ENCODE measurements at places on chromosomes 16 and 17.

GRCh38 chr17:2700491-2701141 lies 10.9 kb downstream of the CLUH start:
- no peak for DNase-seq

GRCh38 chr17:28476076-28476865 lies 2.8 kb downstream of the SLC13A2 start:
- DNase-seq, result no peak

DNA sequence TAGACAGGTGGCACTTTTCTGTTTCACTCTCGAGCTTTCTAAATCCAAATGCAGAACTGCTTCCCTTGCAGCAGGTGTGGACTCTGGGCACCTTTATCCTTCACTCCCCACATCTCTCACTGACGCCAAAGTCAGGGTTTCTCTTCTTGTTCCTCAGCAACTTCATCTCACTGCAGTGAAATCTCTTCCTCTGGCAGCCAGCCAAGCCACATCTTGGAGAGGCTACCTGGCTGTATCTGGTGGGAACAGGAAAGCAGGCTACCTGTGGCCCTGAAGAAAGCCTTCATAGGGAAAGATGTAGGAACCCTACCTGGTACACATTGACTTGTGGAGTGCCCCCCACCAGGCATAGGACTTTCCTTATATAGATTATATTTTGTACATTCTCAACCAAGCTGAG lies 159.1 kb downstream of the UTP18 start:
- no peak for DNase-seq

GRCh38 chr16:83403761-83404160 lies 404.0 kb upstream of the HSBP1 start:
- no peak for DNase-seq

DNA sequence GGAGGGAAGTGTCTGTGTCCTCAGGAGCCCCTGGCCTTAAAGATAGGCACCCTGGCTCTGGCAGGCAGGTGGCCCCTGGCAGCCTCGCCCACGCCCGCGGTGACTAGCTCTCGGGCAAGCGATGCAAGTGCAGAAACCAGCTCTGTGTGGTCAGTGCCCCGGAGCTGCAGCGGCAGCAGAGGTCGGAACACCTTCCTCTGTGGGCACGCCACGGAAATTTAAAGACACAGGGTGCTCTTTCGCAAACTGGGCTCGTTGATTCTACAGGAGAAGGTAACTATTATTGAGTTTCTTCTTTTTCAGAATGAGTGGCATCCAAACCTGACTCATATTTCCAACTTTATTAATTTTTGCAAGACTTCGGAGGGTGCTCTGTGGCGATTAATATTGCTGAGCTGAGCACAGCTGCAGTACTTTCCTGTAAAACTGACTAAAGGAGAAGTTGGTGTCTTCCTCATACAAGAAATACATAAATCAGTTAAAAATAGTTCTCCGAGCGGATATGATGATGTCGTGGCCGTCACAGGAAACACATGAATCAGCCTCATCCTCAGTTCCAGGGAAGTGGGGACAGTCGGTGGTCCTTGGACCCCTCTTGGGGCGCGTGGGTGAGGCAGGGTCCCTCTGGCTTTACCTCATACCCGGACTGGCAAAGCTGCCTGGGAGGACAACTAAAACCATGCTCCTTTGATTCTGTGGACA lies 120.2 kb downstream of the METRNL start:
- DNase-seq, result peak; percentile 16

GRCh38 chr17:16470265-16470664 lies 21.7 kb downstream of the LRRC75A start:
- no peak for DNase-seq

GRCh38 chr17:77609553-77610517 lies 348.7 kb upstream of the TNRC6C start:
- no peak for DNase-seq

DNA sequence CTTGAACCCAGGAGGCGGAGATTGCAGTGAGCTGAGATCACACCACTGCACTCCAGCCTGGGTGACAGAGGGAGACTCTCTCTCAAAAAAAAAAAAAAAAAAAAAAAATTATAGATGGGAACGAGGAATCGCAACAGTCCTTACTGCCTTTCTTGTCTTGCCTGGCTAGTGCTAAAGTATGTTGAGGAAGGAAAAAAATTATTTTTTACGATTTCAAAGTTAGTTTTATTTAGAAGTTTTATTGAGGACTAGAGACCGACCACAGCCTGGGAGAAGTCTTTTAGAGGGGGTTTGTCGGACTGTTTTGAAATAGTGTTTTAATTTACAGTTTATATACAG lies 15.8 kb upstream of the DNAH17 start:
- no peak for DNase-seq

GRCh38 chr17:77505181-77505639 lies 364.4 kb downstream of the SEC14L1 start:
- DNase-seq, result no peak

GRCh38 chr17:65359016-65359415 lies 202.4 kb downstream of the AXIN2 start:
- no peak for DNase-seq

- DNase-seq, result no peak
Observed at GRCh38 chr16:46632778-46633733, 11.9 kb upstream of the SHCBP1 start.

GRCh38 chr17:27771586-27771985 lies 28.7 kb downstream of the NOS2 start:
- DNase-seq, result no peak

DNA sequence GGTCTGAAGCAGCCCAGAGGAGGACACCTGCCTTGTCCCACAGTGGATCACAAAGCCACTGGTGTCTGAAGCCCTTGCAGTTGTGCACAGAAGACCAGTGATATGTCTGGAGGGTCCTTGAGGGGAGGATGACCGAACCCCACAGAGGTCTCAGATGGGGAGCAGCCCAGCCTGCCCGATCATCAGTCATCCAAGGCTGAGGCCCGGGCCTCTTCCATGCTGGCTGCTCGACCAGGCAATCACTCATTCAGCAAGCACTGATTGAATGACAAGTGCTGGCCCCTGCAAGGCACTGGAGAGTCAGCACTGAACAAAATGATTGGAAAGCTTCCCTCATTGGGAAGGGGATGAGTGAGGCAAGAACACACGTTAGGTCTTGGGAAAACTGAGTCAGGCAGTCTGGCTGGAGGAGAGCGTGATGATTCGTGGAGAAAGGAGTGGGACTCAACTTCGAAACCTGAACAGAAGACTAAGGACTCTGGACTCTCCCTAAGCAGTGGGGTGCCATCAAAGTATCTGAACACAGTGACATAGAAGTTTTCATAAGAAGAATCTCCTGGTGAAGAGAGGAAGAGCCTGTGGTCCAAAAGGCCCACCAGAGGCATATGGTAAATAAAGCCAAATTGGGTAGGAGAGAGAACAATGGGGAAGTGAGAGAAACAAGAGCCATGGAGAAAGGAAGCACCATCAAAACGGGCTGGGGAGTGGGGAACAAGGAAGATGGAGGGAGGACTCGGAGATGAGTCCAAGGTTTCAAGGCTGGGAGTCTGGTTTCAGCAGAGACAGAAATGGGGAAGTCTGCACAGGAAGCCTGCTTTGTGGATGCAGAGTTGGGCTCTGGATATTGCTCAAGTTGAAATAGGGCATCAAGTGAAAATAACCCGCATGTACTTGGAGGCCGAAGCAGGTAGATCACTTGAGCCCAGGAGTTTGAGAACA lies 10.2 kb downstream of the PIK3R5 start:
- DNase-seq, result peak; percentile 65

GRCh38 chr17:61986898-61987297 lies 59.1 kb upstream of the INTS2 start:
- no peak for DNase-seq

DNA sequence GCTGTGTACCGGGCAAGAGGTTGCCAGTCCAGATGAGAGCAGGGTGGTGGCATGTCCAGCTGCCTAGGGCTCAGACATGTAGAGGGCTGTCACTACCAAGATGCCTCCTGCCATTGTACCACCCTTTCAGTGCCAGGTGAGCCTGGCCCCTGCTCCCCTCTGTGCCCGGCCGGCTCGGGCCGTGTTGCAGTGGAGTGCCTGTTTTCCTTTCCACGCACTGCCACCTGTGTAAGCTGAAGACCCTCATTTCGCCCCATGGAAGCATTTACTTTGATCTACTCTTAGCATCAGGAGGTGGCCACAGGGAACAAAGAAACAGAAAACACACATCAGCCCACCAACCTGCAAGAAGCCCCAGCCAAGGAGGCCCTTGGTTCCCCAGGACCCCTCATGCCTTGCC lies 4.6 kb upstream of the RBFOX3 start:
- DNase-seq, result no peak

GRCh38 chr16:57145046-57146021 lies 40.5 kb downstream of the PSME3IP1 start:
- no peak for DNase-seq

DNA sequence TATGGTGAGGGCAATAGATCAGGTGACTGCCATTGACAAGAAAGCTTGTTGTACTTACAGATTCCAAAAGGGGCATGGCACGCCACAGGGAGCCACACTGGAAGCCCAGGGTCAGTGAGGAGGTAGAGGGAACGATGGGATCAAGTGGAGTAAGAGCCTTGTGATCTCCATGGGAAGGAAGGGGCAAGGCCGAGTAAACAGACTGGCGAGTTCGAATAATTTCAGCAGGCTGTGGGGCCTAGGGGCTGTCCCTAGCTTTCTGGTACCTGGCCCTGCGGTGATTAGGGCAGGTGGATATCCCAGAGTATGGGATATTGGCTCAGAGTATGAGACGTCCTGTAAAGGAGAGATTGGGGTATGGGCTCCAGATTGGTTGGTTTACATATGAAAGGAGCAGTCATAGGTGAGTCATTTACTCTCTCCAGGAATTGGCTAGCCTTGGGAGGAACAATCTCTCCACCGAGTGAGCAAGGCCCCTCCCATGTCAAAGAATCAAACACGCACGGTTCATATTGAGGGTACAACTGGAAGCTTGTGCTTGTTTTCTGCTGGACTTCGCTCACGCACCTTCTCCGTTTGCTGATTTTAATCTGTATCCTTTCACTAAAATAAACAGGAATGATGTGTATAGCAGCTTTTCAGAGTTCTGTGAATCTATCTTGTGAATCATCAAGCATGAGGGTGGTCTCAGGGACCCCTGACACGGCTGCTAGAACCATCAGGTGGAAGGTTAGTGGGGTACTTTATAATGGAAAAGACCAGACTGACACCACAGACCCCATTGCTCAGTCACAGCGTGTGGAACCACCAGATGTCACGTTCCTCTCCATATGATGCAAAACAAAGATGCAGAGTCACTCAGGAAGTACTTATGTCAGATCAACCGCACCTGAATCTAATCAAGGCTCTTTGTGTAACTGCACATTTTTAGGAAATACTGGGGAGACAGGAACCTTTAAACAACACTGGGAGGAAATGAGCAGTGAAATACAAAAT lies 27.9 kb downstream of the GABARAPL2 start:
- DNase-seq, result no peak

DNA sequence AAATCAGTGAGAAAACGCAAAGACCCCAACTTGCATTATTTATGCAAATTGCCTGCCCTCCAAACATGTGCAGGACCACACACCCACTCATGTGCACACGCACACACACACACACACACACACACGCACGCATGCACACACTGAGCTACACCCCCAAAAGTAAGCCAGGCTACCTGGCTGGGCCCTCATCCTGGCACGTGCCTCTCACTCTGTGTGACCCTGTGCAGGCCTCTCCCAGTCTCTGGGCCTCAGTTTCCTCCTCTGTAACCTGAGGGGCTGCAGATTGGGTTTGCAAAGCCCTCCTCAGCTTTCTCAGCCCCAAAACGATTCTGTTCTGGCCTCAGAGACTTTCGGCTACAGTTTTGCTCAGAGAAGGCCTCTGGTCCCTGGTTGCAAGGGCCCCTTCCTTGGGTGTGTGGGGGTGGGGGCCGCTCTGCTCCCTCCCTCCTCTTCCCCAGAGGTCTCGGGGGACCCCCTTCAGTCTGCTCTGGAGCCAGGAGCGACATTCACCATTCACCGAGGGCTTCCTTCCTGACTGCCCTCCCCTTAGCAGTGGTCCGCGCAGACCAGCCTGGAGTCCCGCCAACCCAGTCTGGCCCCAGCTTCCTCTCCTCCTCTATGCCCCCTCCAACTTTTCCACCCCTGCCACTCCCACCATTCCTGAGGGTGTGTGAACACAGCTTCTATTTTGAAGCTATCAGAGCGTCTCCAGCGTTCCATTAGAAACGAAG lies 5.4 kb upstream of the PIK3R6 start:
- no peak for DNase-seq
